ENCODE measurements at places on chromosomes 6 and 20. TPM values are rescaled to one million over a fixed set of nuclear protein-coding genes. Genes with fewer than 3 reads are reported as not detected.

- DNase-seq: no peak
These were observed 344.3 kb upstream of the ID4 start for GRCh38 chr6:19492636-19493405.

DNA sequence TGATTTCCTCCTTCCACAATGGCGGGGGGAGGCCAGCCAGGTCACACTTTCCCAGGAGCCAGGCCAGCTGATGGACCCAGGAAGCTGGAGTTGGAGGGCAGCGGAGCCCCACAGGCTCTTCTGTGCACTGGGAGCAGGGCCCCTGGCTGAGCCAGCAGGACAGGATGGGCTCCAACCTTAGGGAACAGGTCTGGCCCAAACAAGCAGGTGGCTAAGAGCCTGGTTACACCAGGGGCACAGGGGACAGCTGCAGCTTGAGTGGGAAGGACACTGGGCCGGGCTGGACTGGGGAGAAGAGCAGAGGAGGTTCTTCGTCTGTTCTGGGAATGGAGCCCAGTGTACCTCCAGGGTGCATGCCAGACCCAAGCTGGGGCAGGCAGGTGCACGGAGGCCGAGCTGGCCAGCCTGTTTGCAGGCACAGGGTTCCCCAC, 102.3 kb downstream of the DLL1 start:
- no peak for DNase-seq

- DNase-seq: no peak
These were observed 47.4 kb downstream of the COL21A1 start for GRCh38 chr6:56199956-56200355.

The PTCHD4 gene
- polyA plus RNA-seq: not detected

The SAPCD1 gene
- polyA plus RNA-seq: 6.4 TPM

GRCh38 chr6:76506808-76507207, 434.3 kb upstream of the IMPG1 start:
- no peak for DNase-seq
